Bronchial epithelial cell (primary cell): ENCODE measurements at places on chromosomes 12 and 14. TPM values are rescaled to one million over a fixed set of nuclear protein-coding genes. Genes with fewer than 3 reads are reported as not detected.

DNA sequence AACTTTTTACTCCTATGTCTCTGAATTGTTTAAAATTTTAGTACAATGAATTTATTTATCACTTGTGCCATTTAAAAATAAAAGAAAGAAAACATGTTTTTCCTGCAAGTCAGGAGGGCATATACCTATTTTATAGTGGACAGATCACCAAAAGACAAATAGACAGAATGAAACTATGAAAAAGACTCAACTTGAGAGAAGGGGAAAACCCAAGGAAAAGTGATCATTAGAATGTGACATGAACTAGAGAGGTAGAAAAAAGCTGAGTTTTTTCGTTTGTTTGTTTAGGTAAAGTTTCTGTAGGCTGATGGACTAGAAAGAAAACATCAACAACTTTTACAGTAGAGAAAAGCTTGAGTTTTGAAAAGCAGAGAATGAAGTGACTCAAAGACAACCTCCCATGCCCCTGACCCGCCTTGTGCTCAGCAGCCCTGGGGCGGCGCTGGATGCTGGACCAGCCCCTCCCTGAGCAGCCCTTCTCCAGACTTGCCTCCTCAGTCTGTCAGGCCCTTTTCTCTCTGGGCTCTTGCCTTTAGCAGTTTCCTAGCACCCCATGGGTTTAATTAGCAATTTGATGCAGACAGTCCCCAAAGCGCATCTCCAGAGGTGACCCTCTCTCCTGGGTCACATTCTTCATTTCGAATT, 95.1 kb upstream of the ARID2 start:
- no peak for DNase-seq

- DNase-seq: no peak
Observed at GRCh38 chr14:80078501-80078900, 132.8 kb downstream of the DIO2 start.

GRCh38 chr14:20476776-20477175, 7.6 kb downstream of the PNP start:
- DNase-seq: no peak

LPAR5 gene
- 2.1 and 4.1 TPM in 2 replicates for total RNA-seq

NTS gene
- 0.13 TPM in 1 of 2 replicates, not detected in the other for total RNA-seq

TSPAN9 gene
- total RNA-seq: 5.0 and 9.0 TPM in 2 replicates

SMOC1 gene
- total RNA-seq: 10.8 and 16.3 TPM in 2 replicates
